ENCODE measurements at places on chromosomes 5 and 9. TPM values are rescaled to one million over a fixed set of nuclear protein-coding genes. Genes with fewer than 3 reads are reported as not detected.

NOXA1 gene
- total RNA-seq: 2.9 TPM

SLC36A2 gene
- not detected for total RNA-seq

CARD6 gene
- total RNA-seq: 35.1 TPM

HNRNPH1 gene
- 918 TPM for total RNA-seq

CERT1 gene
- total RNA-seq: 50.1 TPM

NSG2 gene
- 0.41 TPM for total RNA-seq

C8G gene
- 2.4 TPM for total RNA-seq

TLX3 gene
- not detected for total RNA-seq

ZBTB34 gene
- total RNA-seq: 15.9 TPM

AQP7 gene
- 3.2 TPM for total RNA-seq

REXO4 gene
- total RNA-seq: 24.3 TPM

PDE6A gene
- not detected for total RNA-seq

CER1 gene
- not detected for total RNA-seq

MEGF9 gene
- total RNA-seq: 56.3 TPM

CCDC183 gene
- total RNA-seq: 1.6 TPM

SPATA31D4 gene
- total RNA-seq: not detected

SLC34A3 gene
- not detected for total RNA-seq

SHISAL2B gene
- not detected for total RNA-seq

CCNO gene
- not detected for total RNA-seq

OBP2B gene
- not detected for total RNA-seq

SPATA31A1 gene
- total RNA-seq: not detected

DMGDH gene
- 0.34 TPM for total RNA-seq

ADCY2 gene
- 1.5 TPM for total RNA-seq

FAM120A gene
- 108 TPM for total RNA-seq
